ENCODE measurements at places on chromosomes 7 and 10.

DNA sequence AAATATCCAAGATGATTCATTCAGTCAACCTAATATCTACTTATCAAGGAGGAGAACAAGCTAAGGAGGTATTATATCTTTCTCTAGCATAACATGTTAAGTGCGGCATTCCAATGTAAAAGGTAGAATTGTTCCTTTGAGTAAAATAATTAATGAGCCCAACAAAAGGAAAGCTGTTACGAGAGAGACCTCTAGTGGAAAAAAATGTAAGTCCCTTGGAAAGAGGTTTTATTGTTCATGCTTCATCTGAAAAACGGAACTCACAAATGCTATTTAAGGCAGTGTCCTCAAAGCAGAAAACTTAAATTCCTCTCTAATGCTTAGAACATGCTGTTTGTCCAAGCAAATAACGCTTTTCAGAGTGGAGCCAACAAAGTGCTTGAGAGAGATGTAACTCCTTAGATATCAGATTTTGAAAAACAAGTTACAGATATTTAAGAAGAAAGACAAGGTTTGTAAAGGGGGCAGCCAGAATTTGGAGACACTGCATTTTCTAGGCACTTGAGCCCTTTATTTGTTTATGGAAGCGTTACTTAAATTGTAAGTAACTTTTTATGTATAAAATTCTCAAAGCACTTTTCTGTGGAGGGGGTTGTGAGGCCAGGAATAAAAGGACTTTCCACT is 119.9 kb downstream of the TFEC start:
- DNase-seq = no peak

GRCh38 chr7:157782041-157782440 is 445.2 kb downstream of the DNAJB6 start:
- no peak for DNase-seq

DNA sequence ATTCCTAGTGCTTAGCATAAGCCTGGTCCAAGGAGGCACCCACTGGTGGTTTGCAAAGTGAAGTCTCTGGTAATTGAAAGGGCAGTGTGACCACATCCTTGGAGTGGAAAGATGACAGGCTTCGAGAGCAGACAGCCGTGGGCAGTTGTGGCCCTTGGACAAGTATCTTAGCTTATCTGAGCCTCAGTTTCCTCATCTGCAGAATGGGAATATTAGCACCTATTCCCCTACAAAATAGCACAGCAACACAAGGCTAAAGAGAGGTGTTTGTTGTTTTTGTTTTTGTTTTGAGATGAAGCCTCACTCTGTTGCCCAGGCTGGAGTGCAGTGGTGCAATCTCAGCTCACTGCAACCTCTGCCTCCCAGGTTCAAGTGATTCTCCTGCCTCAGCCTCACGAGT is 29.3 kb downstream of the MYL10 start:
- no peak for DNase-seq

DNA sequence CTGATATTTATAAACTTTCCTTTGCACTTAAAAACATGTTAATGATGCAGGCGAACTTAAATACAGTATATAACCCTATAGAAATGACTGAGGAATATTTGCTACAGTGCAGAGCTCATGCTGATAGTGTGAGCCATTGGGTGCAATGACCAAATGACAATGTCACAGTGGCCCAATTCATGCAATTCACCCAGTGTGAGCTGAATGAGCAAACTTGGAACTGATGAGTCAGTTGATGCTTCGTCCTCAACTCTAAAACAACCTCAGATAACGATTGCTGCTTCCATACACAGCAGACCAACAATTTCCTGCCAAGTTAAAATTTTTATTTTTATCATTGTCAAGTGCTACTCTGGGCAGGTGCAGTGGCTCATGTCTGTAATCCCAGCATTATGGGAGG is 12.1 kb upstream of the ZC3HAV1L start:
- DNase-seq = peak; percentile 57

DNA sequence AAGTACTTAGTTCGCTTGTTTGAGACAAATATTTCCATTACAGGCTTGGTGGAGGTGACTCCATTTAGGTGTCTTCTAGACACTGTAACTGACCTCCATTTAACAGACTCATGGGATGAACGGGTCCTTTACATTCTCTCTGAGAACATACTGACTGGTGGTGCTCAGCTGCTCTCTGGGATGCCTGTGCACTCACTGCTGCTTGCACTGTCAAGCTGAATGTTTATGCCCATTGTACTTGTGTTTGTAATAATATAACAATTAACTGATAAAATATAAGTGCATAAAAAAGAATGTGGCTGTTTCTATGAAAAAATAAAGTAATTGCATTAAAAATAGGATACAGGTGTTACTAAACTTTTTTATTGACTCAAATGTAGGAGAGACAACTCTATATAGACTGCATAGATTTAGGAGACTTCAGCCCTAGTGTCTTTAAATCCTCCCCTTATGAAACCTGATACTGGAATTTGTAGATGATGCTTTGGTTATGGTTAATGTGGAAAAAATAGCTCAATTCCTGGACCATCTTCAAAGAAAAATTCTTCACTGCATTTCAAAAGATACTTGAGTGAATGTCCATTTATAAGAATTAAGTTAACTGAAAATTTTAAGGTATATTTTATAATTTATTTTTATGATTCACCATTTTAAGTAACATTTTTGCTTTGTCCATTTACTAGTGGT is 85.4 kb downstream of the CDK14 start:
- no peak for DNase-seq

- no peak for DNase-seq
Measured at GRCh38 chr7:119184124-119184788, 959.8 kb downstream of the ANKRD7 start.

- no peak for DNase-seq
Measured at GRCh38 chr10:77541247-77541646, 96.4 kb downstream of the KCNMA1 start.

DNA sequence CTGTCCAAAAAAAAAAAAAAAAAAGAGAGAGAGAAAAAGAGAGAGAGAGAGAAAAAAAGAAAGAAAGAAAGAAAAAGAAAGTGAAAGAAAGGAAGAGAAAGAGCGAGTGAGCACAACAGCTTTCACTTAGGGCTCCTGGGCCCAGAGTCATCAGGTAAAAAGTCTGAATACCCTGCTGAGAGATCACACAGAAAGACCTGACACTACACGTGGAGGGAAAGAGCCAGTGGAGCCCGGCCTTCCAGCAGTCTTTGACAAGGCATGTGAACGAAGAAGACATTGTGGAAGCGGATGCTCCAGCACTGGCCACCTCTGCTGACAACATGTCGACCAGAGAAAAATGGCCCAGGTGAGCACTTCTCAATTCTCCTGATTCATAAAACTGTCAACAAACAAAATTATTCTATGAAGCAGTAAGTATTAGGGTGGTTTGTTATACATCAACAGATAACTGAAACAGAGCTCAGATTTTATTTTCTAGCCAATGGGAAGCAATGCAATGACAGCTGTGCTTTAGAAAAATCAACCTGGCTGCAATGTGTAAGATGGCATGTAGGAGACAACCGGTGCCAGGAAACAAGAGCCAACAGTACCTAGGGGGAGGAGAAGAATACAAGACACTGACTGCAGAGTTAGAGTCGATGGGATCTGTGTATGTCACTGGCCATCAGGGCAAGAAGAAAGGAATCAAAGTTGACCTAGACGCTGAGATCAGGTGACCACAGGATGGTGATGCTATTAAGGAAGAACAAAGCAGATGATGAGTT is 4.4 kb downstream of the RNF216 start:
- DNase-seq = no peak

DNA sequence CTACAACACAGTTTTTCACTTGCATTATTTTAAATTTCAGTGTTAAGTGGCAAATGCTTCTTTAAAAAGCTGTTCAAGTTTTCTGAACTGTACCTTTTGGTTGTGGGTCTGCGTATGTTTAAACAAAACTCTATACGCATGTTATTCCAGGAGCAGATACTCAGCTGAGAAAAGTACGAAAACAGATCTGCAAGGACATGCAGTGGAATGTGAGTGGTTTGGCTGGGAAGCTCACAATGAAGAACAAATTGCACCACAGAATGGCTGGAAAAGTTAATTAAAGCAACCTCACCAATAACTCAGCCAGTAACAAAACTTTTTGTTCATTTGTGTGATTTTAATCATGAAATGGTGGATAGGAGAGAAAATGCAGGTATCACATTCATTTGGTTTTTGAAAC is 17.6 kb downstream of the GLI3 start:
- DNase-seq = no peak

- no peak for DNase-seq
Measured at GRCh38 chr7:138460176-138460648, at the start of gene TRIM24. TSS of gene TRIM24 (plus strand) at chr7:138460259. CDS start at chr7:138460549, 290 bp downstream.

- DNase-seq = no peak
Measured at GRCh38 chr10:14405076-14406065, 74.6 kb upstream of the FRMD4A start.

GRCh38 chr10:60532696-60533468 is 143.2 kb upstream of the ANK3 start:
- DNase-seq = no peak

DNA sequence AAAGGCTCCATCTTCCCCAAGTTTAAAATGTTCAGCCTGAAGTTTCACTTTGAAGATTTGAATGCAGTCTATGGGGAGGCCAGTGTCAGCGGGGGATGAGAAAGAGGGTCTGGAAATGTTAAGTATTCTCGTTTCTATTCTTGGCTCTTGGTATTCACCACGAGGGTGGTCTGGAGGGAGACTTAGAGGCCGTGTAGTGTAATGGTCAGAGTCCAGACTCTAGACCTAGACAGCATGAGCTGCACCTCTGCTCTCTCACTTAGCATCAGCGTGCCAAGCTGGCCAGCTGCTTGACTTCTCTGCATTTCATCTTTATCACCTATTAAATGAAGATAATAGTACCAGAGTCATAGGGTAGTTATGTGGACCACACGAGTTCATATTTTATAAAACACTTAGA is 57.9 kb downstream of the MKX start:
- DNase-seq = no peak

GRCh38 chr7:86629-87028 is 105.7 kb upstream of the FAM20C start:
- no peak for DNase-seq

DNA sequence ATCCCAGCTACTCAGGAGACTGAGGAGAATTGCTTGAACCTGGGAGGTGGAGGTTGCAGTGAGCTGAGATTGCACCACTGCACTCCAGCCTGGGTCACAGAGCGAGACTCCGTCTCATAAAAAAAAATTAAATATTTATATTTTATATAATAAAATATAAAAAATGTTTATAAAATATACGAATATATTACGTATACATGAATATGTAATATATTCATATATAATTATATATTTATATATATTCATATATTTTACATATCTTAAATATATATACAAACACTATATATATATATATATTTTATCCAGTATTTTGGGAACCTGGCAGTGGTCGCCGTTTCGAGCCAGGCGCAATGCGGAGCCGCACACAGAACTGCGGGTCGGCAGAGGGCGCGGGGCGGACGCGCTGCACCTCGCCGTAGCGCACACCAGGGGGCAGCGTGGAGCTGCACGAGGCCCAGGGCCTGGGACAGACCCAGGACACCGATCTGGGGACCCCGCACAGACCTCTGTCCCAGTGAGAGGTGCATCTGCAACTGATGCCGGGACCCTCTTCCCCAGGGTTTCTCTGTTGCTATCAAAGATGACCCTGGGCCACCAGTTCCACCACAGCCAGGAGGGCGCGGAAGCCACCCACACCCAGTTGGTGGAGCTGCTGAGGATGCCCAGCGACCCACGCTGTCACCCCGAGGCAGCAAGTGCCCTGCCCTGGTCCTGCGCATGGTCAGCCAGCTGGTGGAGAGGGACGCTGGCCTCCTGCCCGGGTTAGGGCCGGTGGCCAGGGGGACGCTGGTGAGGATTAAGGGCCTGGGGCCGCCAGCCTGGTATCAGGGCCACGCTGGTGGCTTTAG is 22.7 kb downstream of the AP5Z1 start:
- peak; percentile 85 for DNase-seq

GRCh38 chr7:102095321-102096011 is 191.2 kb upstream of the SH2B2 start:
- DNase-seq = no peak

DNA sequence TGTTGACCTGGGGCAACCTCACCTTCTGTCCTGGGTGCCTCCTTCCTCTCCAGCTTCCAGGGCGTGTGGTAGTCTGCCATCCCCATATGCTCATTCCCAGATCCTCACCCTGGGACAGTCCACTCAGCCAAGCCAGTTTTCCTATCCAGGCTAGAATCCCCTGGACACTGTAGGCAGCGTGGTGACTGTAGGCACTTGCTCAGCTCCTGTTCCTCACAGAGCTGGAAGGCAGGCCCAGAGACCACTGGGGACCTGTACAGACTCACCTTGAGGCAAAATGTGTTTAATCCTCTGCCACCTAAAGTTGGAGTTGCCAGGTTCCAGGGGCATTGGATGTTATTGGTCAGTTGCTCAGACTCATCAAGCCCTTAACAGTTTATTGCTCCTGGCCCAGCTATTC is 2.4 kb upstream of the GRID1 start:
- no peak for DNase-seq

- no peak for DNase-seq
Measured at GRCh38 chr7:99390941-99391602, 16.5 kb downstream of the ARPC1B start.

DNA sequence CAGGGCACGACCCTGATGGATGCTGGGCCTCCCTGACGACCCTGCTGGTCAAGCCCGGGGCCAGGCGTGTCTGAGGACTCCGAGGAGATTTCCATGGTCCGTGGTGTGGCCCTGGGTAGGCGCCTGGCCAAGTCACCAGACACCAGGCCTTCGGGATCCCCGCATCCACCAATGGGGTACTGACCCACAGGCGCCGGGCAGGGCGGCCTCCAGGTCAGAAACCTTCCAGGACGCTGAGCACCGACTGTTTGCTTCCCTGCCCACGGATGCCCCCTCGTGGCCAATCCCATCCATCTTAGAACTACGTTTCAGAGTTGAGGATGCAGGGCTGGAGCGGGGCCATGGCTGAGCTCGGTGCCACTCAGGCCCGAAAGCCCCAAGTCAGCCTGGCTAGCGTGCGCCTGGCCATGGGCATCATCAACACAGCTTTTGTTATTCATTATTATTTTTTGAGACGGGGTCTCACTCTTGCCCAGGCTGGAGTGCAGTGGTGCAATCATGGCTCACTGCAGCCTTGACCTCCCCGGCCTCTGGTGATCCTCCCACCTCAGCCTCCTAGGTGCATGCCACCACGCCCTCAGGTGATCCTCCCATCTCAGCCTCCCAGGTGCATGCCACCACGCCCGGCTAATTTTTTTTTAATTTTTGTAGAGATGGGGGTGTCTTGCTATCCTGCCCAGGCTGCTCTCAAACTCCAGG is 7.1 kb upstream of the AMZ1 start:
- peak; percentile 75 for DNase-seq

DNA sequence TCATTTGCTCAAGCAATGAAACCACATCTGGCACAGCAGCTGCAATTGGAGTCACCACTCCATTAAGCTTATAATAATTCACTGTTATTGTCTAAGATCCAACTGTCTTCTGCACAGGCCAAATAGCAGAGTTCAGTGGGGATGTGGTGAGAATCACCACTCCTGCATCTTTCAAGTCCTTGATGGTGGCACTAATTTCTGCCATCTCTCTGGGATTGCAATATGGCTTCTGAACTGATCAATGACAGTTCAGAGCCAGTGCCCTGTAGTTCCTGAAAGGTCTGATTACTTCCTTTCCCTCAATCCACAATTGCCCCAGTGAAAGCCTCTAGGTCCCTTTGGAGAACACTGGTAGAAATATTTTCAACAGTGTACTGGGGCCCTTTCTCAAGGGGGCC is 6.4 kb downstream of the IGFBP1 start:
- no peak for DNase-seq

GRCh38 chr7:23334482-23335056 is 35.4 kb downstream of the MALSU1 start:
- no peak for DNase-seq

Data from activated T-cell treated with anti-CD3 and anti-CD28 coated beads, Interleukin-2, amount 50 U/mL, for 48 hours (primary cell).